ENCODE measurements at places on chromosomes 11 and 22.

DNA sequence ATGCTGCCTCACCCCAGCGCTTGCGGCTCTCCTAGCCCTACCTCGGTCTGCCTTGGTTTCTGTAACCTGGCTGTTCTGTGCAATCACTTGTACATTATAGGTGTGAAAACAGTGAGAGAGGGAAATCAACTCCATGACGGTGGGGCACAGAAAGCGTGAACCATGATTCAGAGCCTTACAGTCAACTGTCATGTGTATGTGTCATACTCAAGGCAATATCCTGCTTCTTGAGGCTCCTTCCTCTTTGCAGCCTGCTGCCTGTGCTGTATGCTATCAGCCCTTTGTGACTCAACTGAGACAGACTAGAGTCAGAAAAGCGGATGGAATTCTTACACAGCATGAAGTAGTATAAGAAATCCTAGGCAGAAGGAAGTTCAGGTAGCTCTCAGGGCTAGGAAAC lies 2.1 kb downstream of the NRIP3 start:
- peak; percentile 96 for DNase-seq

- peak; percentile 90 for DNase-seq
Measured at GRCh38 chr22:39494471-39495120, 7.5 kb upstream of the MIEF1 start.

GRCh38 chr11:62245271-62245753 lies 3.3 kb downstream of the SCGB1D2 start:
- DNase-seq: peak; percentile 29

DNA sequence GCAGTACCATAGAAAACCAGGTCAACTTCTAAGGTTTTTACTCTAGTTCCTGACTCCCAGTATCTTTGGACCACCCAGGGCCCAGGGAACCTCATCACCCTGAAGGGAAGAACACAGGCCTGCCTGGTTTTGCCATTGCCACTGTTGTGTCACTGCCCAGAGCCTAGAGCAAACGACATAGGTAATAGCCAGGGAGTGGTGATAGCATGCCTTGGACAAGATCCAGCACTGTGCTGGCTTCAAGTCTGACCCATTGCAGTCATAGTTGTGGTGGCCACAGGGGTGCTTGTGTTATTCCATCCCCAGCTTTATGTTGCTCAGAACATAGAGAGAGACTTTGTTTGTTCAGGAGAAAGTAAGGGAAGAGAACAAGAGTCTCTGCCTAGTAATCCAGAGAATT lies 2310.2 kb downstream of the LRRC4C start:
- no peak for DNase-seq

DNA sequence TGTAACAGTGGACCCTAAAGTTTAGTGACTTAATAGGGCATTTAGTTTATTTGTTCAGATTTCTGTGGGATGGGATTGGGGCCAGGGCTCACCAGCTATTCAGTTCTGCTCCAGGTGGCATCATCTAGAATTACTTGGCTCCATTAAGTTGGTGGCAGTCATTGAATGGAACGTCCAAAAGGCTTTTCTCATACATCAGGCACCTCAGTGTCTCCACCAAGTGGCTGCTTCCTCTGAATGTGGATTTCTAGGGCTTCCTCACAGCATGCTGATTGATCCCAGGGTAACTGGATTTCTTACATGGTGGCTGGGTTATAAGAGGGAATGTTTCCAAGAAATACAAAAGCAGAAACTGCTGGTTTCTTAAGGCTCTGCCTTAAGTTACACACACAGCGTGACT lies 34.7 kb downstream of the USP47 start:
- DNase-seq: peak; percentile 13

GRCh38 chr11:44802347-44802746 lies 75.6 kb downstream of the TSPAN18 start:
- no peak for DNase-seq

DNA sequence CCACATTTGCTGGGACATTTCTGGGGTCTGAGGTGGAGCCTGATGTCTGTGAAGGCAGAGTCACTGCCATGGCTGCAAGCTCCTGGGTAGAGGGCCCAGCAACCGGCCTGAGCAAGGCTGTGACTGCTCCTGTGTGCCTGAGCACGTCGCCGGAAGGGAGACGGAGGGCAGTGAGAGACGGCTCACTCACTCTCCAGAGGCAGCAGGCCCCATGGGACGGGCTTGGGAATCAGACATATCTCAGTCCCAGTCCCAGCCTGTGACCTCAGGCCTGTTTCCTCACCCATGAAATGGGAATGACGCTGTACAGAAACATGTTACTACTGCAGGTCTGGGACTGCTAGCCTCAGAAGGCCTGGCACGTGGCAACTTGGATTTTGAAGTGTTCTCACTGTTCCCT lies 36.4 kb upstream of the RASL10A start:
- DNase-seq: no peak

- no peak for DNase-seq
Measured at GRCh38 chr11:112265659-112266409, 5.2 kb upstream of the PLET1 start.

DNA sequence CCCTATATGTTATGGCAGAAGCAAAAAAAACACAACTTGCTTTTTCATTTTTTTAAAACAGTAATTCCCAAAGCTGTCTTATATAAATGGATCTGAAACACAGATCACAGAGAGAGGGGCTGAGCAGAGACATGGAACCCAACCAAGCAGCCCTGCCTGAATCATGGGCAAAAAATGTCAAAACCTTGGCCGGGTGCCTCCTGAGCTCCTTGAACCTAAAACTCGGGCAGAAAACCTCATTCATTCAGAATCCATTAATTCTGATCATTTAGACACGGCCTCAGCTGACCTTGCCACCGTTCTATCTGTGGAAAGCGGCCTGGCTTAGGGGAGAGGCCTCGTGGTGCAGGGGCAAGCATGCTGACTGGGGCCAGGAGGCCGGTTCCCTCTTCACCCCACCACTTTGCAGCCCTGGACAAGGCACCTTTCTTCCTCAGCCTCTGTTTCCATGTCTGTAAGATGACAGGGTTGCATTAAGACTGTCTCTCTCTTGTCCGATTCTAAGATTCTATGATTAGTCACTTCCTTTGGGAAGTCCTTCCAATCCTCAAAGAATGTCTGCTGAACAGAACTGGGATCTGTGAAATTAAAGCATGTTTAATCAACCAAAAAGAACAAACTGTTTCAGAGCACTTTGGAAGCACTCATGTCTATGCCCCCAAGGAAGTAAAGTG lies 26.0 kb downstream of the TENM4 start:
- DNase-seq: no peak

- no peak for DNase-seq
Measured at GRCh38 chr22:30014244-30014643, 66.0 kb upstream of the HORMAD2 start.
